Glutamatergic neuron (in vitro differentiated cells): ENCODE measurements at places on chromosomes 5 and 9.

GRCh38 chr9:122923947-122924346, 7.4 kb downstream of the ZBTB26 start:
- DNase-seq, result no peak

GRCh38 chr5:157463081-157463480, 3.1 kb downstream of the NIPAL4 start:
- no peak for DNase-seq

DNA sequence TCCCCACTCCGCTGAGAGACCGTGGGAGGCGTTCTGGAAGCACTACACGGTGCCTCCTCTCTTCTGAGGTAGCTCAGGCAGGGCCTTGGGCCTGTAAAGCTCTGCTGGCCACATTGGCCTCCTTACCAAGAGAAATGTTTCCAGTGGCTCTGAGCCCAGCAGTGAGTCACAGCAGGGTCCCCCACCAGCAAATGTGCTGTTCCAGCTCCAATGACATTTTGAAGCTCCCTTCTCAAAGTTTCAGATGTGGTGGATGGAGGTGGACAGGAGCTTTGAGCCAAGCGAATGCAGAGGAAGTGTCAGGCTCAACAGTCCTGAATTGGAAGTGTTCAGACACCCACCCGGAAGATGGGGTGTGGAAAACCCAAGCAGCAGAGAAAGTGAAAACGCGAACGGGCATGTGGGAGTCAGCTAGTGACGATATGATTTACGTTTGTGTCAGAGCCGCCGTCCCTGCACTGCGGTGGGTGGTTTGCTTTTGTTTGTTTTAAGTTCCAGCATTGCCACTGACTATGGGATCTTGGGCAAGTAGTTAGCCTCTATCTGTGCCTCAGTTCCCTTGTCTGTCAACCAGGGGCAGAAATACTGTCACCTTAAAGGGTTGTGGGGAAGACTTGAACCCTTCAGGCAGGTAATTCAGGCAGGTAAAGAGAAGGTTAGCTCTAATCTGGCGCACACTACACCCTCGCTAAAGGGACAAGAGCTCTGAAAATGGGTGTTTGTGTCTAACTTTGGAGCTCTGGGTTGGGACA, 38.2 kb downstream of the C5orf15 start:
- DNase-seq, result no peak

DNA sequence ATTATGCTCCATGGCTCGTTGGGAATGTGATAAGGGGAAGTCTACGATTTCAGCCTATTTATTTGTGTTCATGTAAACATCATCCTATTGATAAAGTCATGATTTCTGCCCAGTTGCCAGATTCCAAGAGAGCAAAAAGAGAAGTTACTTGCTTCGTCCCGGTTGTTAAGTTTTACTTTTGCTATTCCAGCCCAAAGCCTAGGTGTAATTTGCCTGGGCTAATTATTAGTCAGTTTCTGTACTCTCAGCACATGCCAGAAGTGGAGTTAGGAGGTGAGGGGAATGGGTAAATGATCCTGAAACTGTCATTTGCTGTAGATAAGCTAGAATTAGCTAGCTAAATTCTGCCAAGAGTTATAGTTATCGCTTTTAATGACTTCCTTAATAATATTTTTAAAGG, 4.5 kb upstream of the ANKH start:
- no peak for DNase-seq

DNA sequence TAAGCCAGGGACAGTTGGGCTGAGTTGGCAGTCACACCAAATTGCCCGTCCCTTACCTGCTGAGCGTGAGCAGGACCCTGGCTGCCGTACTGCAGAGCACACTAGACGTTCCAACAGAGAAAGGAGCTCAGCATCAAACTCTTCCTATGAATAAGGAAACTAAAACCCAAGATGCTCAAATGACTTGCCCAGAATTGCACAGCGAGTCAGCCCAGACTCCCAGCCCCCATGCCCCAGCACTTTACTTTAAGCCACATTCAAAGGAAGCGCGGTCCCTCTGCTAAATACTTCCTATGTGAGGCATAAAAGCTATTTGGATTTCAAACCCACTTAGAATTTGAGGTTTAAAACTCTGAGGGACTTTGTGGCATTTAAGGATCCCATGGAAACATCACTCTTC, 23.9 kb downstream of the PAX5 start:
- DNase-seq, result no peak

DNA sequence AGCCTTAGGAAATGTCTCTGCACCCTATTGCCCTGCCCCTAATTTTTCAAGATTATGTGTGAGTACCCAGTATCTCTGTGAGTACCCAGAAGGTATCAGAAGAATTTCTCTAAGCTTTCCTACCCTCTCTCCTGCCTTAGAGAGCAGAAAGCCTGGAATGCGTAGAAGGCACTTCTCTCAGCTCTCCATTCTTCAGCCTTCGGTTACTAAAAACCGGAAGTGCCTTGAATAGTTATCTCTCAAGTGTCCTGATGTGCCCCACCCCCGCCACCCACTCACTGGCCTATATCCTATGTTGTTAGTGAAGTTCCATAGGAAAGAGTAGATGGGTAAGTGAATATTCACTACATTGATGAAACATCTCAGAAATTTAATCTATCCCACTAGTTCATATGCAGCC, 210.7 kb upstream of the CDH10 start:
- DNase-seq, result no peak

GRCh38 chr9:28004900-28005299, 431.6 kb upstream of the C9orf72 start:
- no peak for DNase-seq

DNA sequence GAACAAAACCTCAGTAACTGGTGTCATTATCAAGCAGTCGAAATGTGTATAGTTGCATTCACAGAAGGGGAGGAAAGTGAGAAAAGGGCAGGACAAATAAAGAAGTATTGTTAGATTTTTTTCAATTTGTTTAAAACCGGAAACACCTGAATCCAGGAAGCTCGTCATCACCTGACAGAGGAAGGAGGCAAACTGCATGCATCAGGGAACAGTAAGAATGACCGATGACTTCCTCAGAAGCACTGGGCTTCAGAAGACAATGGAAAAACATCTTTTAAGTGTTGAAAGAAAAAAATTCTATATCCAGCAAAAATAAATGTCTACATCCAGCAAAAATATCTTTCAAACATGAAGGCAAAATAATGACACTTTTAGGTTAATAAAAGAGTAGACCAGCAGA, 29.5 kb downstream of the PLEKHG4B start:
- no peak for DNase-seq

GRCh38 chr9:98867429-98868168, 60.1 kb downstream of the GALNT12 start:
- DNase-seq, result no peak

DNA sequence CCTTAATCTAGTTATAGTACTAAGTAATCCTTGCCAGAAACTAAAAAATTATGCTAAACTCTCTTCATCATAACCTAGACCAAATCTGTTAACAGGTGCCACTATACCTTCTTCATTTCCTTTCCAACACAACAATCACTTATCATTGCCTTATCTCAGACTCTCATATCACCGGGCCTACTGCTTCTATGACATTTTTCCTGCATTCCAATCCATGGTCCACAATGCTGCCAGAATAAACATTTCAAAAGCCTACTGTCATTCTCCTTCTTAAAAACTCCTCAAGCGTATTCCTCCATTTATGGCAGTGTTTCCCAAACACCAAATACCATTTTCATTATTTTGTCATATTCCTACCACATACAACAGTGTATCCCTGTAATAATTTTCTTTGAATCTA, 6.5 kb downstream of the PPP6C start:
- DNase-seq, result no peak

DNA sequence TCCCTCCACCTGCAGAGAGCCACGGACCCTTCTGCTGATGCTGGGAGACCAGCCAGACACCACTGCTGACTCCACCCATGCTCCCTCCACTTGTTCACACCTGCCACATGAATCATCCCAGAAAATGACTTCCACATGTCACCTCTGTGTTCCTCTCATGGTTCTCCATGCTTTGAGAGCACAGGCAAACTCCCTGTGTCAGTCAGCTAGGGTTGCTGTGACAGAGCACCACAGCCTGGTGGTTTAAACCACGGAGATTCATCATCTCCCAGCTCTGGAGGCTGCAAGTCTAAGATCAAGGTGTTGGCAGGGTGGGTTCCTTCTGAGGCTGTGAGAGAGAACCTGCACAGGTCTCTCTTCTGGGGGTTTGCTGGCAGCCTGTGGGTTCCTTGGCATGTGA, 381.4 kb downstream of the GADD45G start:
- no peak for DNase-seq

GRCh38 chr5:85225388-85225787, 840.7 kb upstream of the EDIL3 start:
- DNase-seq, result no peak

- DNase-seq, result no peak
Observed at GRCh38 chr5:142486020-142486419, 161.2 kb upstream of the SPRY4 start.

- DNase-seq, result no peak
Observed at GRCh38 chr5:134592141-134592746, 40.4 kb downstream of the SAR1B start.

- no peak for DNase-seq
Observed at GRCh38 chr5:72140711-72141110, 33.4 kb downstream of the MAP1B start.

GRCh38 chr9:131499254-131499767, 3.4 kb upstream of the POMT1 start:
- DNase-seq, result no peak

DNA sequence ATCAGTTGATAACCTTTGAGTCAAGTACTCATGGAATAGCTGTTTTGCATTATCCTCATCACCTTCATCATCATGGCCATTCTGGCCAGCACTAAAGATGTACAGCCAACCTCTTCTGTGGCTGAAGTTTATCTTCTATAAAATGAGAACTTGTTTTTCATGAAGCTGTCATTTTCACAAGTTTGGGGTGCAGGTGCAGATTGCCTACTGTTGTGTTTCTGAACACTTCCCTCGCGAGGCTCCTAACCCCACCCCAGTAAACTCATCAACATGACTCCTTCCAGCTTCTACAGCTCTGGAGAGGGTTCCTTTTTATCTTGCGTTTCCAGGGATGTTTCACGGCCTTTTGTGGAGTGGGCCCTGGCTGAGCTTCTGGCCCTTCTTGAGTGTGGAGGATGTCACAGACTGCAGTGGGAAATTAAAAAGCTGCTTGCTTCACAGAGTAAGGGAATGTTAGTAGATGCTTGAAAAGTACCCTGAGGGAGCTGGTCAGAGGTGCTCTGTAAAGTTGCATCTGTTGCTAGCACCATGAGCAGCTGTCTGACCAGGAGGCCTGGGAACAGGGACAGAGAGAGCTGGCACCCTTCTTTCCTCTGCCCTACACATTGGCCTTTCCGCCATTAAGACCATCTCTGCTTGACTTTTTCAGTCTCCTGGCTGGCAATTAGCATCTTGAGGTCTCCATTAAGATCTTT, 24.9 kb downstream of the SYK start:
- DNase-seq, result no peak

DNA sequence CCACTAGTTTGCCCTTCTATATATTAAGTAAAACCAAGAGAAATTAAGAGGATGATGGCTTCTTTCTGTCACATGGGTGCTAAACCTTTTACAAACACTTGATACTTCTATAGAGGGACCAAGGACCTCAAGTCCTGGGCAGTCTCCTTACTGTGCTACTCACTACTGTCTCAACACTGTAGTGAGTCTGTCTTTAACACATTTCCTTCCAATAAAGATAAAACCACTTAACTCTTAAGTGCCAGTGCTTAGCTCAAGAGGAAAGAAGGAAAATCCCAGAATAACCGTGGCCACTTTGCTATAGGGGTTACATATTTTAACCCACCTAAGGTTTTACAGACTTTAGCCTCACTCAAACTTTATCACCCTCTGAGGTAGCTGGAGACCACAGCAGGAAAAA, 4.4 kb upstream of the GRPEL2 start:
- no peak for DNase-seq

- no peak for DNase-seq
Observed at GRCh38 chr9:108924466-108924865, 9.5 kb downstream of the ELP1 start.

DNA sequence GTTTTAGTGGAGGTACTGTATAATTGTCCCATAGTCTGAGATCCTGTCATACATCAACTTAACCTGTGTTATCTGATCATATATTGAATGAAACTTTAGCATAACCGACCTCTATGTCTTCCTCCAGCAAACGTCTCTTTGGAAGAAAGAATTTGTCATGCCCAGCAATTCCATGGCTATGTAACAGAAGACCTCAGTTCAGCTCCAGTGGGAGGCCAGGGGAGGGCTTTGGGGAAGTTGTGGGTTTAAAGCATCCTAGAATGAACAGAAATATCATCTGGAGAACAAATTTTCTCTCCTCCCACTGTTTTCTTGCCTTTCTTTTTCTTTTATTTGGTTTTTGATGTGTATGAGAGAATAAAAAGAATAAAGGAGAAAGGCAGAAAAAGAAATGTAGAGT, 164.5 kb downstream of the GAS1 start:
- no peak for DNase-seq

DNA sequence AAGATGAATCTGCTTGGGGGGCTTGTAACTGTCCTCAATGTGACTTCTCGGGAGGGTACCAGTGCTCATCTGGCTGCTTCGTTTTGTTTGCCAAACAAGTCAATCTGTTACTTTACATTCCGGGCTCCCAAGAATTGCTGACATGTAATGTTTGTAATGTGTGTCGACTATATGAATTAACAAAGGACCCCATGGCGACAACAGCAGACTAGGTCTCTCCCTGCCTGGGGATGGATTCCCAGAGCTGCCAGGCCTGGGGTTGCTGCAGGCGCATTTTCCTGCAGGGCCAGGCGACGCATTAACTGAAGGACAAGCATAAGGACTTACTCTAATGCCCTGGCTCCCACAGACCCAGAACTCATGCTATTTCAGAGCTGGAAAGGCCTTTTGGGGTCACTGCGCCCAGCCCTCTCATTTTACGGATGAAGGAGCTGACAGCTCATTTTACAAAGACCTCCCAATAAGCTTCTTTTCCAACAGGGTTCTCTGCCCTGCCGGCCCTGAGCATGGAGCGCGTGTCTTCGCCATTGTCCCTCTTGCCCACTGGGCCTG, 214.8 kb downstream of the TTLL11 start:
- DNase-seq, result no peak

DNA sequence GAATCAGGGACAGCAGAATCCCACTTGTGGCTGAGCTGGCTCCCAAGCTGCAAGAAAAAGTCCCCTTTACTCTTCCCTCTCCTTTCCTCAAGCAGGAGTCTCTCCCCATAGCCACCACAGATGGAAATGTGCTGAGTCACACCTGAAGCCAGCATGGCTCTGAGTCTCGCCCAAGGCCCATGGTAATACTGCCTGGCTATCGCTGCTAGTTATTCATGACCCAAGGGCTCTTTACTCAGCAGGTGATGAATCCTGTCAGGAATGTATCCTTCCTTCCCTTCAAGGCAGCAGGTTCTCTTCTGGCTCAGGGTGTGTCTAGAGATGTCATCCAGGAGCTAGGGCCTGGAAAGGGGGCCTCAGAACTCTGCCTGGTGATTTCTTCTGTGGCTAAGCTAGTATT, 403.3 kb upstream of the PTPRD start:
- no peak for DNase-seq

- no peak for DNase-seq
Observed at GRCh38 chr5:157283434-157283833, 17.5 kb downstream of the CYFIP2 start.

- no peak for DNase-seq
Observed at GRCh38 chr9:115263371-115264075, 145.6 kb upstream of the TNC start.

GRCh38 chr5:12100542-12100941, 196.3 kb upstream of the CTNND2 start:
- DNase-seq, result no peak

GRCh38 chr9:91178281-91179236, 183.2 kb downstream of the AUH start:
- no peak for DNase-seq

- no peak for DNase-seq
Observed at GRCh38 chr5:15366676-15367391, 133.1 kb upstream of the FBXL7 start.

GRCh38 chr5:171074747-171075146, 212.9 kb downstream of the RANBP17 start:
- no peak for DNase-seq
